GM03348 (cell line): ENCODE measurements at places on chromosomes 2 and 18.

DNA sequence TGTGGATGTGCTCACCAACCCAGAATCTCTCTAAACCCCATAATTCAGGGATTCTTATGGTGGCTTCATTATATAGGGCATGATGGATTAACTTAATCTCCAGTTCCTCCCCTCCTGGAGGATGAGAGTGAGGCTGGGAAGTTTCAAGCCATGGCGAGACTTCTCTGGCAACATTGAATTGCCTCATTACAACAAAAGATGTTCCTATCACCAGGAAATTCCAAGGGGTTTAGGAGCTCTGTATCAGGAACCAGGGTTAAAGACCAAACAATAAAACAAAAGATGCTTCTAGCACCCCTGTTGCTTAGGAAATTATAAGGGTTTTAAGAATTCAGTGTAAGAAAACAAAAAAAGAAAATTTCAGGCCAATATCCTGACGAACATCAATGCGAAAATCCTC, 100.1 kb downstream of the NAB1 start:
- DNase-seq, result no peak

DNA sequence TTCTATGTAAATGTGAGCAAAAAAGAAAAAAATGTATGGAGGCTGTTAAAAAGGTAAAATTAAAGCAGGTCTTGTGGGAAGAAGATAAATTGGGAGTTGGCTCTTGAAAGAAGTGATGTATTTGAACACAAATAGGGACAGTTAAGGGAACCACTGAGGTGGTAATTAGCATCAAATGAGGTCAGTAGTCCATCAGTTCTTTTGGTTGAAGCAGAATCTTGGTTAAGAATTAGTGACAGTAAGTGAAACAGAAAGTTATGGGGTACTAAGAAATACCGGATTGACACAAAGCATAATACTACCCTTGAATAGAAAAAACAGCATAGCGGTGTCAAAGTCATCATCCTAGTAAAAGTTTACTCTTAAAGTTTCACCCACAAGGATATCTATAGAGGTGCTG, 352.6 kb upstream of the VRK2 start:
- DNase-seq, result no peak

GRCh38 chr2:177320596-177320995, 56.1 kb upstream of the NFE2L2 start:
- DNase-seq, result no peak

GRCh38 chr2:201996679-201997314, 36.9 kb upstream of the FZD7 start:
- no peak for DNase-seq

DNA sequence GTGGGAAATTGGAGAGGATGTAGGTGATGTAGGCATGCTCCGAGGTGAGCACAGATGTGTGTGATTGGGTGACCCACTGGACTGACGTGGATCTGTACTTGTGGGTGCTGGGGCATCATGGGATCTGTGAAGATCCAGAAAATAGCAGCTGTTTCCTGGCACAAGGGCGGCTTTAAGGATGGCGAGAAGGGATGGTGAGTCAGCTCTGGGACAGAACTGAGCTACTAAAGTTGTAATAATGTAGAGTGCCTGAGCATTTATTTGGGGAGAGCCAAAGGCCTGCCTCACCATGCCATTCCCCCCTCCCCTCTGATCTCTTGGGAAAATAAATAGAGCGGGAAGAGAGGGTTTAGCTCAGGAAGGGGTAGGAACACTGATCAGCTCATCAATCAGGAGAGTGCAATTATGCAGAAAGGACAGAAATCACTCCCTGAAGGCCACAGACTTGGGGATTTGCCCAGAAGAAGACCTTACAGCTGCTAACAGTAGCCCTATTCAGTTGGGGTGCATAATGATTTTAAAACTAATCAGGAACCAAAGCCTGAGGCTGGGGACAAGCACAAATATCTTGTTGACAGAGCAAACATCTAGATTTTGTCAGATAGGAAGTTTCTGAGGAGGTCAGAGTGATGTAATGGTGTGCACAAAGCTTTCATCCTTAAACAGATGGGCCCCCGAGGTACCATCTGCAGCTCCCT, 30.3 kb downstream of the TANC1 start:
- DNase-seq, result peak; percentile 22

DNA sequence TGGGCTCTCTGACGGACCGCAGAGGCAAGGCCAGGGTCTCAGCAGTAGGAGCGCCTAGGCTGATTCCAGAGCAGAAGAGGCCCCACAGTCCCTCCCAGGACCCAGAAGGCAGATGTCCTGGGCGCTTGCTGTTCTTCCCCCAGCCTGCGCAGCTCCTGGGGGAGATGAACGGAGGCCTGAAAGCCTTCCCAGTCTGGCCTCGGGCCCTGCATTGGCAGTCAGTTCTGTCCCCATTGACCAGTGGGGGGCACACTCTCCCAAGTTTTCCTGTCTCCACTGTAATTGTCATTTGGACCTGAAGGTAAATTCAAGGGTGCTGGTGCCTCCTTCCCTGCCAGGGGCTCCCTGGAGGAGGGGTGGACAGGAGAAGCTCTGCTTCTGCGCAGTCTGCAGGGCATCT, 345.7 kb downstream of the CYP26B1 start:
- DNase-seq, result peak; percentile 88

- DNase-seq, result peak; percentile 94
Observed at GRCh38 chr2:201780674-201781493, at the start of gene ALS2. Gene ALS2, minus strand, starts transcription at chr2:201780933. Its CDS starts 12,048 bp downstream, at chr2:201768885.

DNA sequence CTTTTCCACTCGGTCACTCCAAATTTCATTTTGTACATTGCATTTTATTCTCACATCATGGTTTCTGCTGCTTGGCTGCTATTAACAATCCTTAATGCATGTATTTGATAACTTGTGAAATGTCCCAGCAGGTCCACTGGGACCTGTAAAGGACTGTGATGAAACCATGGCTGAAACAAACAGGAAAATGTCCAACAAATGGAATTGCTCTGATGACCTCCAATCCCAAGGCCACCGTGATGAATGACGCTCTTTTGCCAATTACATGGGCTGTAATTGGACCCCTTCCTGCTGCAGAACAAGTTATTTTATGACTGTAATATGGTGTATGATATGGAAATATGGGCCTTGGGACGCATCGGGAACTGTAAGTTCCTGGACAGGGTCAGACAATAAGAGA, 224.2 kb upstream of the CXCR4 start:
- no peak for DNase-seq

DNA sequence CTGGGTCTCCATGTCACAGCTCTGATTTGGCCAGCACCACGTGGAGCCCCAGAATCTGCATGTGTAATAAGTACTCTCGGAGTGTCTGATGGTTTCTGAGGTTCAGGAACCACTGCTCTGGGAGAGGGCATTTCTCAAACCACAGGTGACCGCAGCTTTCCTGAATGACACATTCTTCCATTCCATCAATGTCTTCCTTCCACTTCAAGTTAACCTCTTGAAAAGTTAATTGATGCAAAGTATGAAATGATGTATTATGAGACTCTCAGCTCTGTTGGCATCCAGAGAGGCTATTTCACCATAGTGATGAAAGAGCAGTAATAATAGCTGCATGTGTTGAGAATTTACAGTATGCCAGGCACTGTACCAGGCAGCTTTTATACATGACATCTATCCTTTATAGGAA, 61.3 kb upstream of the CRIM1 start:
- DNase-seq, result no peak

- peak; percentile 55 for DNase-seq
Observed at GRCh38 chr2:72931280-72931910, 14.1 kb downstream of the EMX1 start.

GRCh38 chr2:8611246-8611645, 70.6 kb upstream of the ID2 start:
- no peak for DNase-seq
